T-helper 17 cell (primary cell): ENCODE measurements at places on chromosomes 4 and X.
A peak's percentile ranks its signal among the peaks of the same experiment; 100 is the strongest.

GRCh38 chrX:123740006-123740405, 7.2 kb upstream of the THOC2 start:
- DNase-seq: no peak

DNA sequence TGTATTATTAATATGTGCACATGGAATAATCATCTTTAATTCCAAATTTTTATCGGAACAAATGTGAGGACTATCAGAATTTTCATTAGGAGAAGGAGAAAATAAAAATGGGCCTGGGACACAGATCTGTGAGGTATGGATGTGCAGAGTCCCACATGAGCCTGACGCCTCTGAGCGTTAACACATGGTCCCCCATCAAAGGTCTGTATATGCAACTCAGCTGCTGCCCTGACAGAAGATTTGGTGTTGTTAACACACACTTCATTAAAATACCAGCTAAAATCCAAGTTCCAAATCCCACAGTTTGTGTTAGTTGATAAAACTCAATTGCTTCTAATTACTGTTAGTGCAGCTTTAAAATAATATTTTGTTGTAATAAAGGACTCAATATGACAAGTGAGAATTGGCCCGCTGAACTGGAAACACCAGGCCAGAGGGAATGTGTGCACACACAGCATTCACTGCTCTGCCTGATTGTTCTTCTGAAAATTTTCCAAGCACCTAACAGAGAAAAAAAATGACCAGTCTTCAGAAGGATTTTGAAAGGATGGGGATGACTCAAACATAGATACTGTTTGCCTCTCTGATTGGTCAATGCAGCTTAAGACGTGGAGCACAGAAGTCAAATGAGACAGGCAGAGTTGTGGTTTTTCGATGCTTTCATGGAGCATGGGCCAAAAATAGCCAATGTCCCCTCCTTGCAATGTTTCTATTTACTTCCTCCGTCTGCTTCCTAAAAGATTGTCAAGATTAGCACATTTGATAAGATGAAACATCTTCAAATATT, 266.6 kb downstream of the NKX6-1 start:
- no peak for DNase-seq

DNA sequence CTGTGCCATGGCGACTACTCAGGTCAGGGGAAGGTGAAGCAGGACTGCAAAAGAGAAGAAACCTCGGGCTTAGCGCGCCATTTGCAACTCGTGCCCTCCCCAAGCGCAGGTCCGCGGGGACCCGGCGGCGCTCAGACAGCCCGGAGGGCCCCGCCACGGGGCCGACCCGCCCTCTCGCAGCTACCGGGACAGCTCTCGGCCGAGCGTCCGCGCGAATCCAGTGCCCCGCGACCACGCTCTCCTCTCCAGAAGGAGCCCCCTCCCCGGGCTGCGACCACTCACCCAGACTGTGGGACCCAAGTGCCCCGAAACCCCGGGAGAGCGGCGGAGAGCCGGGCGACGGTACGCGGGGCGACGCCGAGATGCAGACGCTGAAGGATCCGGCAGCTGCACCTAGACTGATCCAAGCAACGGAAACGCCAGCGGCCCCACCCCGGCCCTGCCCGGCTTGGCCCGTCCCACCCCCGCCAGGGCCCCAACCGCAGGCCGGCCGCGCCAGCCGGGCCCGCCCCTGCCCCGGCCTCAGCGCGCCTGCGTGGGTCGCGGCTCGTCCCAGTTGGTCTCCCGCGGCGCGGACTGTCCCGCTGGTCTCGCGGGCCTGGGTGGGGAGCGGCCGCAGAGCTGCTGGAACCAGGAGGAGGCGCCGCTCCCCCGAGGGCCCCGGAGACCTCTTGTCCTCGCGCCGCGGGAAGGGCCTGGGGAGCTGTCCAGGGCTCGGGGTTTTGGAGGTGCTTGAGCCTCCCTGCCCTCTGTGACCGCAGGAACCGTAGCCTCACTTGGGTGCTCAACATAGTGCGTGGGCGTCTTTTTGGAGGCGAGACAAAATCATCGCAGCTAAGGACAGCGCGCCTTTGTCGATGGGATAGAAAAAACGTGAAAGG, at the start of gene ANXA5:
Gene ANXA5 (minus strand): TSS at position 400 of the 881 bp plus-strand sequence. CDS start 391 bp downstream, at position 9.
- DNase-seq: peak; percentile 48

DNA sequence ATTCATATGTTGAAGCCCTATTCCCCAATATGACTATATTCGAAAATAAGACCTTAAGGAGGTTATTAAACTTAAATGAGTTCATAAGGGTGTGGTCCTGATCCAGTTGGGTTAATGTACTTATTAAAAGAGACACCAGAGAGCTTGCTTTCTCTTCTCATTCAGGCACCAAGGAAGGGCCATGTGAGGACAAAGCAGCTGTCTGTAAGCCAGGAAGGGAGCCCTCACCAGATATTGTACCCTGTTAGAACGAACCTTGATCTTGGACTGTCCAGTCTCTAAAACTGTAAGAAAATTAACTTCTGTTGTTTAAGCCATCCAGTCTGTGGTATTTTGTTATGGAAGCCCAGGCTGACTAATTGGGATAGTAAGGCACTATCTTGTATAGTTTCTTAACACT, 9.1 kb upstream of the YTHDC1 start:
- no peak for DNase-seq

GRCh38 chrX:115233497-115234455, at the start of gene LRCH2:
Gene LRCH2, minus strand, starts transcription at chrX:115234096. Its CDS starts 55 bp downstream, at chrX:115234041.
- DNase-seq: no peak

DNA sequence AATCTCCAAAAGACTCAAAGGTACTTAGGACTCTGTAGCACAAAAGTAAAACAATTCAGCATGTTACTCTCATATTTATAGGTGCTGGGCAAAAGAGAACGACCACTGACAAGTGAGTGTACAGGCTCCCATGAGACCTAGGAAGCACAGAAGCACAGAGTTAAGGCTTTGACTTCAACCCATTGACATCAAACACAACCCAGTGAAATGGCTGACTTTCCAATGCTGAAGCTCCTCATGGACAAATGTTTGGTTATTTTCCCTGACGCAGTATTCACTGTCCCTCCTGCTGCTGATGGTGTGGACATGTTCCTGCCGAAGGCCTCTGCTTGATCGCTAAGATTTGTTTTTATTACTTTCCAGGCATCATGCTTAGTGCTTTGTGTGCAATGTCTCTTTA, 148.7 kb downstream of the TSPAN5 start:
- DNase-seq: no peak
